ENCODE measurements at places on chromosomes 2 and 18. TPM values are rescaled to one million over a fixed set of nuclear protein-coding genes. Genes with fewer than 3 reads are reported as not detected.

DNA sequence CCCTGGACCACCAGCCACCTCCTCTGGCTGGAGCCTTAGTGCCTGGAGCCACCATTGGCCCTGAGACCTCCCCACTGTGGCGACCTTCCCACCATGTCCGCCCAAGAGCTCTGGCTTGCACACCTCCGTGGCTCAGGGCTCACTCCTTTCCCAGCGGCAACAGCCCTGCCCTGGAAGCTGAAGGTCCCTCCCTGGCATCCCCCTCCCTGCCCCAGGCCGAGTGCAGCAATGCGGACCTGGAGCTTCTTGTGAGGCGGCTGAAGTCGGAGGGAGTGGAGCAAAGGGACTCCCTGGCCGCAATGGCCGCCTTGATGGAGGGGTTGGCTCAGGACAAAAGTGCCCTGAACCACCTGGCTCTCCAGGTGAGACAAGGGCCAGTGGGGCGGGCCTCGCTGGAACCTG lies 28.6 kb downstream of the CROCC2 start:
- no peak overlapping the region for H3K27ac ChIP-seq
- H3K4me3 ChIP-seq = no peak overlapping the region
- no peak for DNase-seq
- H3K36me3 ChIP-seq = no peaks in the 10 kb centered on the region

DNA sequence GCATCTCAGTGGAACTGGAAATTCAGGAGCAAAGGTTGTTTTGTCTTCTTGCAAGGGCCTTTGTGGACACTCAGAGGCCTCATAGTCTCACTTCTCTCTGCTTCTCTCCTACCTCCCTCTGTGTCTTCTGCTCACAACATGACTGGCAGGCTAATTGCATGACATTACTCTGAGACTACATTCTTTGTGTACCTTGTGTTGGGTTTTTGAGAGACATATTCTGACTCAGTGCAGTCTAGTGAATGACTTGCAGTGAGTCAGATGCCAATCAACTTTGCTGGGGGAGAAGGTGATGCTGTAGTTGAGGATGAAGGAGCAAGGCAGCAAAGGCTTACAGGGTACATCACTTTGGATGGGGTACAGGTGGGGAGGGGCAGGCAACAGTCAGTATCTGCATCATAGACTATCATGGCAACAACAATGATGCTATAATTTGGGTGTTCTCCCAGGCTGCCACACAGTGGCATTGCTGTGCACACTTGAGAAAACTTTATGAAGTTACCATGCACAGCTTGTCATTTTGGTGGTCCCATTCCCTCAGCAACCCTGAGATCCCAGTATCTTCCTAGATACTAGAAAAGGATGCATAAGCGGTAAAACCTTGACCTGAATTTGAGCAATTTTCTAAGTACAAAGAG lies 69.3 kb upstream of the SLC16A14 start:
- no peaks in the 10 kb centered on the region for H3K4me1 ChIP-seq
- no peaks in the 10 kb centered on the region for H3K36me3 ChIP-seq
- H3K27me3 ChIP-seq = no peaks in the 10 kb centered on the region

The FAP gene
- not detected for total RNA-seq

The CRYGC gene
- not detected for total RNA-seq

The TMEM37 gene
- 0.49 TPM for total RNA-seq

DNA sequence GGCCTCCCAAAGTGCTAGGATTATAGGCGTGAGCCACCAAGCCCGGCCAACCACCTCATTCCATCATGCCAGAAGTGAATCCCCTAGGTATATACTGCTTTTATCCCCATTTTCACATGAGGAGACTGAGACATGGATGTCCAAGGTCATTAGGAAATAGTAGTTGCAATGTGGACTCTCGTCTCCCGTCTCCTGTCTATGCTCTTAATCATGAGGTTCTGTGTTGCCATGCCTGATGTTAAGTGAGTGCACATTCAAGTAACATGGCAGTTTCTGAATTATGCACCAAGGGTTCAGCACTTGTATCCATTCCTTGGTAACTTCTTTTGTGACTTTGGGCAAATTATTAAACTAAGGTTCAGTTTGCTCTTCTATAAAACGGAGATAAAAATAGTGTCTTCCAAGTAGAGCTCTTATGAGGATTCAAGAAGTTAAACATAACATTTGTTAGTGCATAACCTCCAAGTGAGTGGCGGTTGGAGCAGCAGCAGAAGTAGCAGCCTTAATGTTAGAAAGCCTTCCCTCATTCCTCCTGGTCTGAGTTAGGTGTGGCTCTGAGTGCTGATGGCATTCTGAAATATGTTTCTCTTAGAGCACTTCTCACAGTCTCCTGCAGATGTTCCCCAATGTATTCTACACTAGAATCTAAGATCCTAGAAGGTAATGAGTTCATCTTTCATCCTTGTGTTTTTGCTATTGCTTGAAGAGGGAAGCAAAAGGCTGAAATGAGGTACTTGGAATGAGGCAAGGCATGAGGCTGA lies 21.9 kb downstream of the SOCS6 start:
- no peak overlapping the region for H3K27ac ChIP-seq
- DNase-seq = no peak
- H3K4me3 ChIP-seq = no peak overlapping the region
- H3K4me1 ChIP-seq = no peaks in the 10 kb centered on the region
- H3K27me3 ChIP-seq = no peaks in the 10 kb centered on the region

The ALPP gene
- total RNA-seq = not detected

The TBR1 gene
- not detected for total RNA-seq

The RAD51AP2 gene
- not detected for total RNA-seq

- H3K27me3 ChIP-seq = 0 out of 3 replicates have a peak, but pooled peaks cover 2% of the 10 kb centered on the region
- DNase-seq = no peak
- H3K27ac ChIP-seq = no peak overlapping the region
- H3K36me3 ChIP-seq = no peaks in the 10 kb centered on the region
- H3K4me3 ChIP-seq = no peak overlapping the region
Measured at GRCh38 chr18:59057969-59058368, 81.7 kb upstream of the SEC11C start.

- H3K27me3 ChIP-seq = no peaks in the 10 kb centered on the region
- no peak overlapping the region for H3K4me3 ChIP-seq
- H3K27ac ChIP-seq = no peak overlapping the region
- no peaks in the 10 kb centered on the region for H3K4me1 ChIP-seq
Measured at GRCh38 chr2:214192711-214193110, 218.1 kb upstream of the VWC2L start.

DNA sequence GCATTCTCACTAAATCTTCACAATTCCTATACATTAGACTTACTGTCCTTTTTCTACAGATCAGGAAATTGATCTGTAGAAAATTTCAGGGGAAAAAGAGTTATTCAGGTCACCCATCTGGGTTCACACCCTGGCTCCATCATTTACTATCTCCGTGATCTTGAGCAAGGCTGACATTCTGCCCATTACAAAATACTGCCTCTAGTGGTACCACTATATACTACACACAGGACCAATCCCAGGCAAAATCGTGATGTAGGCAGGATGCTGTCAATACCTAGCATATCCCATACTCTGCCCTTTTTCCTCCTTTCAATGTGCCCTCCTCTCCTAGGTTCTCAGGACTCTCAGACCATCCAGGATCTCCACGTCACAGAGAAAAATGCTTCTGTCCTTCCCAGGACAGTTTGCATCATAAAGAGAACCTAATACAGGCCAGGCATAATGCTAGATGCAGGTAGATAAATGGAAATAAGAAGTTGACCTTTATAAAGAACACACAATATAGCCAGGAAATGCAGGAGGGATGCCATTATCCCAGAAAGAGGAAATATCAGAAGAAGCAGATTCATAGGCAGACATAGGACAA lies 101.9 kb downstream of the CDH20 start:
- DNase-seq = peak; percentile 9
- no peaks in the 10 kb centered on the region for H3K4me1 ChIP-seq
- no peaks in the 10 kb centered on the region for H3K36me3 ChIP-seq
- no peak overlapping the region for H3K4me3 ChIP-seq

GRCh38 chr2:89767572-89768435 lies 1076.3 kb downstream of the RPIA start:
- no peak overlapping the region for H3K27ac ChIP-seq
- no peaks in the 10 kb centered on the region for H3K36me3 ChIP-seq
- no peak for DNase-seq
- peaks cover 9% of the 10 kb centered on the region for H3K4me1 ChIP-seq
- H3K4me3 ChIP-seq = no peak overlapping the region

Measured in K562 (cell line).